ENCODE measurements at places on chromosomes 11 and 22. TPM values are rescaled to one million over a fixed set of nuclear protein-coding genes. Genes with fewer than 3 reads are reported as not detected.

The TNNI2 gene
- total RNA-seq: not detected

The DRD4 gene
- 0.28 TPM for total RNA-seq

The BATF2 gene
- 0.09 TPM for total RNA-seq

The ZW10 gene
- 24.2 TPM for total RNA-seq

The TESMIN gene
- total RNA-seq: 1.4 TPM

The RNASEH2C gene
- total RNA-seq: 86.4 TPM

The INPP5J gene
- total RNA-seq: 0.07 TPM

The MMP10 gene
- total RNA-seq: 0.14 TPM

The CRYBB3 gene
- not detected for total RNA-seq

The MYRF gene
- total RNA-seq: 1.1 TPM

The GALNT18 gene
- total RNA-seq: 8.6 TPM

The TTLL12 gene
- 118 TPM for total RNA-seq

The NCF4 gene
- total RNA-seq: 12.3 TPM

The PLA2G3 gene
- total RNA-seq: not detected

The CYTH4 gene
- total RNA-seq: 44.9 TPM

The VPS37C gene
- 13.7 TPM for total RNA-seq

The RNF169 gene
- 15.2 TPM for total RNA-seq

Measured in activated CD4-positive, alpha-beta T cell treated with anti-CD3 and anti-CD28 coated beads, Interleukin-2, amount 10 ng/mL, durations not matched to agents 24 days and 14 days (primary cell).